ENCODE measurements at places on chromosomes 1 and 21.

DNA sequence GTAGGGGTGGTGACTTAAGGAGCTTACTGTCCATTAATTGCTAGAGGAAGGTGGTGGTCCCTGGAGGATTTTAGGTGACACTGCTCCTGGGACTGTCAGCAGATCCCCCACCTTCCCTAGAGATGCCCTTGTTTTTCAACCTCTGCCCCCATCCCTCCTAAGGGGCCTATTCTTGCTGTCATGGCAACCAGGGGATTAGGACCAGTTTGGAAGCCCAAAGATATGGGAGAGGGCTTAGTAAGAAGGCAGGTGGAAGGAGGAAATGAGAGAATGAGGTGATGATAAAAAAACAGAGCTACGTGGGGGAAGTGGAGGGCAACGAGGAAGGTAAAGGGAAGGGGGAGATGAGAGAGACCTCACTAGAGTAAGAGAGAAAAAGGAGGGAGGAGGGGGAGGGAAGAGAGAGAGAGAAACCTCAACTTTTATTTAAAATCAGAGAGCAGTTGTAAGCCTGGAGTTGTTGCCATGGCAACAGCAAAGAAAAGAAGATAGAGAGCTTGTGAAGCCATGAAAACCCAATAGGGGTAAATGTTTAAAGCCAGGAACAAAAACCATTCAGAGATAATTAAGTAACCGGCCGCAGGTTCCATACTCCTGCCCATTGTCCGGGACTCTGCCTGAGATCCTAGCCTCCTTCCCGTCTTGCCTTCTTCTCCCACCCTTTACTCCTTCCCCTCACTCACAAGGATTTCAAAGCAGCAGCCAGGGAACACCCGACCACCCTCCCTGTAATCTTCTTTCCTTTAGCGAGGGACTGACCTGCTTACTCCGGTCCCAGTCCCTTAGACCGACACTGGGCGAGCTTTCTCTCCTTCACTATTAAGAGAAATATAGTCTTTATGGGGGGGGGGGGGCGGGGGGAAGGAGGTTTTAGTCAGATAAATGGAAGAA, 20.6 kb downstream of the KIRREL1 start:
- no peak for DNase-seq

GRCh38 chr21:24115141-24115540, 1492.1 kb downstream of the MRPL39 start:
- no peak for DNase-seq

DNA sequence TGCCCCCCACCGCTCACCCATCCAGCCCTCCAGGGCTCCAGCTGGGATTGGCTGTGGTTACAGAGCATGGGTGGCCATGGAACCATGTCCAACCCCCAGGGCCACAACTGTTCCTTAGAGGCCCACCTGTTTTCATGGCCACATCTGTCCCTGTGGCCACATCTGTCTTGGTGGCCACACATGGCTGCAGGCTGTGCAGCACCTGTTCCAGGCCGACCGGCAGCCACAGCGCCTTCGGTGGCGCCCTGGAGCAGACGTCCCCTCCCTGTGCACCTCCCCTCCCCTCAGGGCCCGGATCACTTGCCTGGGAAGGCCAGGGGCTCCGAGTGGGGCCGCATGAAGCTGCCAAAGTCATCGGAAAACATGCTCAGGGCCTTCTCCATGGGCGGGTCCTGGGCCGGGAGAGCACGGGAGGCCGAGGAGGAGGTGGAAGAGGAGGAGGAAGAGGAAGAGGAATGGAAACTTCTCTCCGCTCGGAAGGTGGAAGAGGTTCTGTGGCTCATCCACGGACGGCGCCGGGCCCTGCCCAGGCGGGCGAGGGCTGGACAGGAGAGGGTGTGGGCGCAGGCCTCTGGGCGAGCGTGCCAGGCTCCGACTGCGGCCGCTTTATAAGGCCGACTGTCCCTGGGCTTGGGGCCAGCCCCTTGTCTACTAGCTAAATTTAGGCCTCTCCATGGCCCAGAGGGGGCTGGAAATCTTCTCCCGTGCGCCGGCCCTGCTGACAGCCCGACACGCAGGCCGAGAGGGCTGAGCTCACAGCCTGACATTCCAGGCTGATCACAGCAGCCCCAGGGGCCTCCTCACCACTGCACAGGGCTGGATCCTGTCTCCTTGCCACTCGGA, at the start of gene HSPB7:
Gene HSPB7, minus strand, starts transcription at position 583 of the 843 bp plus-strand sequence. Its CDS starts 80 bp downstream, at position 503.
- DNase-seq, result peak; percentile 51

GRCh38 chr1:22788254-22788661, 77.6 kb downstream of the EPHB2 start:
- no peak for DNase-seq

DNA sequence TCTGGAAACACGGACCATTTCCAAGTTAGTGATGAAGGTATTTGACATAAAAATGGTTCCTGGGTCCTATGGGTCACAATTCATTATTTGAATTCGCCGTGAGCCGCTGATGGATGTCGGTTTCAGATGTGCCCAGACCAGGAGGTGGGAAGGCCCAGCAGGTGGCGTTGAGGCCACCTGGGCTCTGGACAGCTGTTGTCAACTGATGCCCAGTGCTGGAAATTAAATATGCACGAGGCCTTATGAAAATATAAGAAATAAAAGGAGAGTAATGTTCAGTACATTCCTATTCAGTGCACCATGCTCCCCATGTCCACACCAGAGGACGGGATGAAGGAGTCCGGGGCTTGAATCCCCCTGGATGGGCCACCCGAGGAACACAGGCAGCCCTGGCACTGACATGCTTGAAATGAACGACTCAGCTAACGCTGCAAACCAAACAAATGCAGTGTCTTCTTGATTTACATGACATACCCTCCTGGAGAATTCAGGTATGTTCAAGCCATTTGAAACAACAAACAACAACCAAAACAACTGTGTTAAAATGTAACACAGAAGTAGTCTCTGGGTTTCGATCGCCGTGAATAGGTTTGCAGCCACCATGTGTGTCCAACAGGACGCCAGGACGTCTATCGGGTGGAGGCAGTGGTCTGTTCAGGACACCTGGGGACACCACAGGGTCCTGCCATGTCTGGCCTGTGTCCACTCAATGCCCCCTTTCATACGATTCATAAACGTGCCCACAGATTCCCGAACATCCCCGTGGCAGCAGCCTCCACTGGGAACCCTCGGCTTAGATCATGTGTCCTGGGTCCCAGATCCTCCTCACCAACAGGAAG, 6.1 kb downstream of the TFF3 start:
- DNase-seq, result no peak

DNA sequence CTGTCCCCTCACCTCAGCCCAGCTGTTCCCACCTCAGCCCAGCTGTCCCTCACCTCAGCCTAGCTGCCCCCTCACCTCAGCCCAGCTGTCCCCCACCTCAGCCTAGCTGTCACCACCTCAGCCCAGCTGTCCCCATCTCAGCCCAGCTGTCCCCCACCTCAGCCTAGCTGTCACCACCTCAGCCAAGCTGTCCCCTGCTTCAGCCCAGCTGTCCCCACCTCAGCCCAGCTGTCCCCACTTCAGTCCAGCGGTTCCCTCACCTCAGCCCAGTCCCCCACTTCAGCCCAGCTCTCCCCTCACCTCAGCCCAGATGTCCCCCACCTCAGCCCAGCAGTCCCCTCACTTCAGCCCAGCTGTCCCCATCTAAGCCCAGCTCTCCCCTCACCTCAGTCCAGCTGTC, 88.4 kb upstream of the CSF3R start:
- no peak for DNase-seq

DNA sequence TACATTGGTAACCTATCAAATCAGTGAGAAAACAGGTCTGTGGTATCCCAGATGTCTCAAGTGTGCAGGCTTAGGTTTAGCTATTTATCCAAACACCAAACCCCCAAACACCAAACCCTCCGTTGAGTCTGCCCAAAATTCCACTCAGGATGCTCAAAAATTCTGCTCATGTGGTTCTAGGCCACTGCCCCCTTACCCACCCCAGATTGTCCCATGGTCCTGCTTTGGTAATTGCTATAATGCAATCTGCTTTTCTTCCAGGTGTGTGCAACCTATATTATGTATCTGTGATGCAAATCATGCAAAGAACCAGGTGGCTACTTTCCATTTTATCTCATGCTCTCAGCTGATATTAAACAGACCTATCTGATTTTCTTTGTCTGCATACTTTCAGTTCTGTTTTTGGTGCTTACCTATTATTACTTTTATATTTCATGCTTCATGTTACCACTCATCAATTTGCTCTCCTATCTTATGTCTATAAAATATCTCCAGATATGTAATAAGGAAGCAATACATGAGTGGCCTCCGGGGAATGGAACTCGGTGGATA, 123.7 kb downstream of the TOMM20 start:
- no peak for DNase-seq

GRCh38 chr1:29397256-29397590, 160.9 kb downstream of the PTPRU start:
- no peak for DNase-seq

GRCh38 chr1:7516929-7517328, 254.2 kb upstream of the VAMP3 start:
- DNase-seq, result no peak

- DNase-seq, result no peak
Observed at GRCh38 chr1:24117722-24118409, 5.9 kb upstream of the MYOM3 start.

DNA sequence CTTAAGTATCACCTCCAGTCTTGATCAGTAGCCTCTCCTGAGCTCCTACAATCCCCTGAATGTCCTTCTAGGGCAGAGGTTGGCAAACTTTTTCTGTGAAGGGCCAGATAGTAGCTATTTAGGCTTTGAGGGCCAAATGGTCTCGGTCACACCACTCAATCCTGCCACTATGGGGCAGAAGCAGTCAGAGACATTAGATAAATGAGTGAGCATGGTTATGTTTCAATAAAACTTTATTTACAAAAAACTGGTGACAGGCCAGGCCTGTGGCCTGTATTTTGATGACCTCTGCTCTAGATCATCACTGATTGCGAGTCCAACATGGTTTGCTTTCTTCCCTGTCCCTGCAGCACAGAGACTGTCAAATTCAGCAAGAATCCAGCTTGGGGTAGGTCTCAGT, 36.3 kb downstream of the LRP8 start:
- no peak for DNase-seq

DNA sequence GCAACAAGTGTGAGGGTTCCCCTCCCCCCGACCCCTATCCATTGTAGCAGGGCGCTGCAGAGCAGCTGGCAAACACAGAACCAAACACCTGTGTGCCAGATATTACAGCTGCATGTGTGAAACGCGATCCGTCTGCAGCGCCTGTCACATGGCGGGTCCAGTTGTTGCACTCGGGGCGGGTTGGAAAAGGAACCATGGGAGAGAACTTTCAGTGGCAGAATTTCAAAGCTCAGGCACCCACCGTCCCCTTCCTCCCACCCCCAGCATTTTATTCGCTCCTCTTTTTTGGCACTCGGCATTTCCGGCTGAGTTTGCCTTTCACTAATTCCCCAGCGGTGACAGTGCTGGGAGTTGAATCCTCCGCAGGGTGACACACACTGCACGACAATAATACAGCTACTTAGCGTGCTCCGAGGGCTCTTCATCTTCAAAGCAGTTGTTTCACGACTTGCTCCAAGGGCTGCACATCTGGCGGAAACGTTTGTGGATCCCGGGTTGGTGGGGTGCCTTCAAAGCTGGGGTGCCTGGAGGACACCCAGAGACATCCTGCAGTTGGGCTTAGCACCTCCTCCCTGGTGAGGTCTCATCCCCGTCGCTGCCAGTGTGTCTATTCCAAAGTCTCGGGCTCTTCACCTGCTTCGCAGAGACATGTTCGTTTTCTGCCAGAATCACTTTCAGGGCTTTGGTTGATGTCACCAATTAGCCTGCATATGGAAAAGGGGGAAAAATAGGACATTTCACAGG, 180.7 kb downstream of the ZBTB18 start:
- DNase-seq, result no peak

DNA sequence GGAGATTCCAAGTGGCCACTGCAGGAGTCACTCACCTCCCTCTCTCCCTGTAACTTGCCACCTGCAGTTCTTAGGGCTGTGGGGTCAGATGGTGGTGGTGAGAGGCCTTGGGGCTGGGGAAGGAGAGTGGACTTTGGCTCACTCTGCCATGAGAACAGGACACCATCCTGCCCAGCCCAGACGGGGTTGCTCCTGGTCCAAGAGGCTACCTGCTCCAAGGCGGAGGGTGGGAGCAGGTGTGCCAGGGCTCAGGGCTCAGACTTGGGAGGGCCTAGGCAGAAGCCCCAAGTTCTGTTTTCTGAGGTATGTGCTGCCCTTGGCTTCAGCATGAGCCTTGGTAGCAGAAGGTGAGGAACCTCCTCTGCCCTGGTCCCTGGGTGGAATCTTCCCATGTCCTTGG, 11.4 kb upstream of the KCNC4 start:
- DNase-seq, result no peak

DNA sequence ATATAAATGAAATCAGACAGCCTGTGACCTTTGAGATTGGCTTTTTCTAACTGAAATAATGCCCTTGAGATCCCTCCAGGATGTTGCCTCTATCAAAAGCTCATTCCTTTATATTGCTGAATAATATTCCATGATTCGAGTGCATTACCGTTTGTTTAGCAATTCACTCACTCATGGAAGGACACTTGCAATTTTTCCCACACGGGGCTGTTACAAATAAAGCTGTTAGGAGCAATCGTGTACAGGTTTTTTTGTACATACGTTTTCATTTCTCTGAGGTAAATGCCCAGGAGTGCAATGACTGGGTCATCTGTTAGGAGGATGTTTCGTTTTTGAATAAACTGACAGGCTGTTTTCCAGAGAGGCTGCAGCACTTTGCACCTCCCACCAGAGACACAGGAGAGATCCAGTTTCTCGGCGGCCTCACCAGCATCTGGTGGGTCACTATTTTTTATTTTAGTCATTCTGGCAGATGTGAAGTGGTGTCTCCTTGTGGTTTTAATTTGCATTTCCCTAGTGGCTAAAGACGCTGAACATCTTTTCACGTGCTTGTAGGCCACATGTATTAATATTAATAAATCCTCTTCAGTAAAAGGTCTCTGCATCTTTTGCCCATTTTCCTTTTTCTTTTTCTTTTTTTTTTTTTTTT, 11.0 kb downstream of the PRDM15 start:
- peak; percentile 64 for DNase-seq

DNA sequence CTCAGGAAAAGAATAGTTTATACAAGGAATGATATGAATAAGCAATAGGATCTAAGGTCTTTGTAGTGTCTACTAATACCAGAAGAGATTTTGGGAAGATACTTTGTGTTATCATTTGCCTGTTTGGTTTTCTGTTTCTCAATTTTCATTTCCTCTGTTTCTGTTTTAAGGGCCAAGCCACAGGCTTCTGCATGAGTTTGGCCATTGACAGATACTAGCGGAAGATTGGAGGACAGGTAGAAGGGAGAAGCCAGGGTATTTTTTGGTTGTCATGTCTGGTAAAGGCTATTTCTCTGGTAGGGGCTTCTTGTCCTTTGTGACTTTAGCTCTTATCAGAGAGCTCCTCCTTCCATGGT, 51.4 kb downstream of the HS2ST1 start:
- peak; percentile 29 for DNase-seq

DNA sequence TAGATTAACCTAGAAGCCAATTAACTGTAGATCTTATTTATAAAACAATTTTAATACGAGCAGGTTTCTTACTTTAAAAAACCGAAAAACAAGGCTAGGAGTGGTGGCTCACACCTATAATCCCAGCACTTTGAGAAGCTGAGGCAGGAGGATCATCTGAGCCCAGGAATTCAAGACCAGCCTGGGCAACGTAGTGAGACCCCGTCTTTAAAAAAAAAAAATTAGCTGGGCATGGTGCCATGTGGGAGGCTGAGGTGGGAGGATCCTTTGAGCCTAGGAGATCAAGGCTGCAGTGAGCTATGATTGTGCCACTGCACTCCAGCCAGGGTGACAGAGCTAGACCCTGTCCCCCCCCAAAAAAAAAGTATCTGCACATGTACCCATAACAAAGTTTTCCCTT, 89.3 kb upstream of the QSOX1 start:
- no peak for DNase-seq
